Common myeloid progenitor, CD34-positive (primary cell): ENCODE measurements at places on chromosomes 1 and 21.

- DNase-seq, result no peak
These were observed 13.7 kb upstream of the TMEM51 start for GRCh38 chr1:15139654-15140350.

DNA sequence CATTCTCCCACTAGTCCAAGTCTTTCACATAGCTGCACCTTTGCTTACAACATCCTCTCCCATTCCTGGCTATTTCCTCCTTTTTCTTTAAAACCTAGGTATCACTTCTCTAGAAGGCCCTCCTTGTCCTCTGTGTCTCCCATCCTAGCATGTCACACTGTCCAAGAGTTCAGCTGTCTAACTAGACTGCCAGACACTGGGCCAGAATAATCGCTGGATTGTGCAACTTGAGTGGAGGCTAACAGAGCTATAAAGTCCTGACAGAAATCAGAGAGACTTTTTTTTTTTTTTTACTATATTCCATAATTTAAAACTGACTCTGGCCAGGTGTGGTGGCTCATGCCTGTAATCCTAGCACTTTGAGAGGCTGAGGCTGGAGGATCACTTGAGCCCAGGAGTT, 4.2 kb upstream of the ANGPTL7 start:
- DNase-seq, result no peak

DNA sequence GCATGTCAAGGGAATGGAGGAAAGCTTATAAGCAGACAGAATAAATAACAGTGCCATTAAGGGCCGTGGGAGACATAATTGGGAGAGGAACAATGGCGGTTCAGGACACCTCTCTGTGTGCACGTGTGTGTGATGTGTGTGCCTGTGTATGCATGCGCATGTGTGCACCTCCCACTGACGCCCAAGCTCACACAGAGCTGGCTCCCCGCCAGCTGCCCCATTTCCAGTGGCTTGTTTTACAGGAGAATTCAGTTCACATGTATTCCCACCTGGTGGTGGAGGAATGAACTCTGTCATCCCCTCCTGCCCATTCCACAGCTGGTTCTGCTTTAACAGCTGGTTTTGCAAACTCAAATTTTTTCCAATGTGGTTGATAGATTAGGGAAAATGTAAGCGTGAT, 262.2 kb downstream of the AJAP1 start:
- DNase-seq, result no peak

GRCh38 chr1:148362216-148362611, 120.9 kb downstream of the PPIAL4G start:
- DNase-seq, result peak; percentile 49

- no peak for DNase-seq
These were observed 29.8 kb upstream of the NCAM2 start for GRCh38 chr21:20968391-20968790.

DNA sequence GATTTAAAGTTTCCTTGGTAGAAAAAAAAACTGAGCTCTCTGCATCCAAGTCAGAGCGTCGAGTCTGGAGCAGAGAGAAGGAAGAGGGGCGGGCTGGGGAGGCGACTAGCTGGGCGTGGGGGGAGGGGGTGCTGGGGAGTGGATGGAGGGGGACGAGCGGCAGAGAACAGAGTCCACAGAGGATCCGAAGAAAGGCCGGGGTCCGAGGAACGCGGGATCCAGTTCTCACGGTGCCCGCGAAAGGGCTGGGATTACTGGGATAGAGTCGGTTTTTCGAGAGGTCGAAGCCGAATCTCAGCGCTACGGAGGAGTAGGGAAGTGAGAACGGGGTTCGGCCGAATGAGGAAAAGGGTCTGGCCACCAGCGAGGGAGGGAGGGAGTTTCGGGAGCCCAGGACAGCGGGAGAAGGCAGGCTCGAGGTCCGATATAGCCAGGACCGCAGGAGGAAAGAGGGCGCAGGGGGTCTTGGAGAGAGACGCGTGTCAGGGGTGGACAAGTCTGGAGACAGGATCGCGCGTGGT, 665 bp downstream of the DAB1 start:
- DNase-seq, result no peak

GRCh38 chr1:177969109-177969508, 749 bp downstream of the SEC16B start:
- DNase-seq, result no peak

DNA sequence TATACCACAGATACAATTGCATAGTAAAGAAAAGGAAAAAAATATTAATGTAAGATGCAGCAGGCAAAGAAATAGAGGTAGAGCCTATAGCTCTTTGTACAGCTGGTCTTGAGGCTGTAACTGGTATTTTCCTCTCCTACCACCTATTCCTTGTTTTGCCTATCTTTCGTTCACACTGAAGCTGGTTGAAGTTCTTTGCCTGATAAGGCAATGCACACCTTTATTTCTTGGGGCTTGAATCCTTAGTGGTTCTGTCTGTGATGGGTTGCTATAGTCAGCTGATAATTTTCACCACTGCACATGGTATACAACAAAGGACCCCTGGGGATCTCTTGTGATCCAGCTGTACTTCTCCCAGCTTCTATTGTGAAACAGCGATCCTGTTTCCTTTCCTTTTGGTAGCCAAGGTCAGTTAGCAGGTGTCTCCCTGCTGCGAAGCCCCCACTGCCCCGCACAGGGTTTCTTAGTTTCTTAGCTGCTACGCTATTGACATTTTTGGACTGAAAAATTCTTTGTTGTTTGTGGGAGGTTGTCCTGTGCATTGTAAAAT, 9.9 kb upstream of the TSNAX start:
- DNase-seq, result no peak

GRCh38 chr1:20850021-20850420, 62.9 kb upstream of the HP1BP3 start:
- no peak for DNase-seq

DNA sequence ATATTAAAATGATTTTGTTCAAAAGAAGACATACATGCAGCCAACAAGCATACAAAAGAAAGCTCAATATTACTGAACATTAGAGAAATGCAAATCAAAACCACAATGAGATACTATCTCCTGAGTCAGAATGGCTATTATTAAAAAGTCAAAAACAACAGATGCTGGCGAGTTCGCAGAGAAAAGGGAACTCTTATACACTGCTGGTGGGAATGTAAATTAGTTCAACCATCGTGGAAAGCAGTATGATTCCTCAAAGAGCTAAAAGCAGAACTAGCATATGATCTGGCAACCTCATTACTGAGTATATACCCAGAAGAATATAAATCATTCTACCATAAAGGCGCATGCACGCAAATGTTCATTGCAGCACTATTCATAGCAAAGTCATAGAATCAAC, 126.0 kb upstream of the HMCN1 start:
- no peak for DNase-seq

- DNase-seq, result no peak
These were observed 1.8 kb downstream of the NCDN start for GRCh38 chr1:35559317-35559944.

DNA sequence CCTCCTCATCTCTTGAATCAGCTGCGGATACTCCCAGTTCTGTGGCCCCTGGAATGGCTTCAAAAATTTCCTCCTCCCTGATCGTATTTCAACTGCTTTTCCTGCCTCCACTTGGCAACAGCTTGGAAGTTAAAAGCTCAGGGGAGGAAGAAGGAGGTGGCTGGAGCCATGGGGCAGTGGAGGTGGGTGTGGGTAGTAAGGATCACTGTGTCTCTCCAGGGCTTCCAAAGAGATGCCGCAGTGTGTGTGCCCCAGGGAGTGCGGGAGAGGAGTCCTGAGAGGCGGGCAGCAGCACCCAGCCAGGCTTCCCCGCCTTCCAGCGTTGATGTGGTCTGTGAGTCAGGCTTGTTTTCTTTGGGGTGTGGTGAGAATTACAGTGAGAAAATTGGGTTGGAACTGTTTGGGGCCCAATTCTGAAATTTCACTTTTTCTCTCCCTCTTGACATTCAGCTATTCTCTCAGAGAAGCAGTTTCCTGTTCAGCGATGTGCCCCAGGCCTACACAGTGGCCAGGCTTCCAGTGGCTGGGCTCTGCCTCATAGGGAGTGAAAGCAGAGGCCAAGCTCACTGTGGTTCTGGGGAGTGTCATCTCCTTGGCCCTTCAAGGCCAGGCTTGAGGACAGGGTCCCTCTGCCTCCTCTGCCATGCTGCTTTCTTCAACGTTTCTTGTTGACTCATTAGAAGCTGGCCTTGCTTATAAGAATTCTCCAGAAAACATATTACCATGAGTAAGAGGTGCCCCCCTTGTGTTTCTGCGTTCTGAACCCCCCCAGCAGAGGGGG, 69.0 kb downstream of the PGM1 start:
- DNase-seq, result no peak

GRCh38 chr1:157047062-157047410, 1.5 kb upstream of the ARHGEF11 start:
- peak; percentile 5 for DNase-seq

DNA sequence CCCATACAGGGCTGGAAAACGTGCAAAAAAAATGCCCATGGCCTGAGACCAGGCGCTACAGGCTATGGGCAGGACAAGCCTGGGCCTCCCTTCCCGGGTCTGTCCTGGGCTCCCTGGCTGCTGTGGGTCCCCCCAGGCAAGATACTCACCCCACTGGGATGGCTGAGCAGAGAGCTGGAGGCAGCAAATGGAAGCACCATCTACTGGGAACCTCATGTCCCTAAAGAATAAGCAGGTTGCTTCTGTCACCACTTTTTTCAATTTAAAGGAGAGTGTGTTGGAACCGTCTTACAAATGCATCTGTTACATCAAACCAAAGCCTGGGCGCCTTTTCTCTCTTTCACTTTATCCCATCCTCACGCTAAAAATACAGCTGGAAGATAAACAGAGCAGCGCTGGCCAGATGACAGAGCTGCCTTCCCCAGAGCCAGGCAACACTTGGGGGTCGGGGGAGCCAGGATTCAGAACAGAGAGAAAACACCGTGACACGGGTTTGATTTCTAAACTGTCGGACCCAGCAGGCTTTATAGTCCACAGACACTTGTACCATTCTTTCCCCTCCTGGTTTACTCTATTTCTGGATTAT, 262.1 kb upstream of the VAMP3 start:
- no peak for DNase-seq

DNA sequence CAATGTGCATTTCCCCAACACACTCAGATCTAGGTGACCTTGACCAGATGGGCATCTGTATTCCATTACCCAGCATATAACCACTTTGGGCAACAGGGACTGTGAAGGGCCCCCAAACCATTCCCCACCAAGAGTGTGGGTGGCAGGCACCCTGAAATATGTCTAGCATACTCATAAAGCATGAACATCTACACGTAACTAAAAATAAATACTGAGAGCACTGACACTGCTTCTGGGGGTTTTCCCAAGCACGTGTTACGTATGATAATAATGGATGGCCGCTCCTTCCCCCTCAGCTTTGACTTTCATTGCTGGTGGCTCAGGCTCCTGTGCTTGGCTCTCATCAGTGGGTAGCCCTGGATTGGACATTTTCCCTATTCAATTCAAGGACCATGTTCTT, 39.1 kb downstream of the IGSF3 start:
- DNase-seq, result no peak

DNA sequence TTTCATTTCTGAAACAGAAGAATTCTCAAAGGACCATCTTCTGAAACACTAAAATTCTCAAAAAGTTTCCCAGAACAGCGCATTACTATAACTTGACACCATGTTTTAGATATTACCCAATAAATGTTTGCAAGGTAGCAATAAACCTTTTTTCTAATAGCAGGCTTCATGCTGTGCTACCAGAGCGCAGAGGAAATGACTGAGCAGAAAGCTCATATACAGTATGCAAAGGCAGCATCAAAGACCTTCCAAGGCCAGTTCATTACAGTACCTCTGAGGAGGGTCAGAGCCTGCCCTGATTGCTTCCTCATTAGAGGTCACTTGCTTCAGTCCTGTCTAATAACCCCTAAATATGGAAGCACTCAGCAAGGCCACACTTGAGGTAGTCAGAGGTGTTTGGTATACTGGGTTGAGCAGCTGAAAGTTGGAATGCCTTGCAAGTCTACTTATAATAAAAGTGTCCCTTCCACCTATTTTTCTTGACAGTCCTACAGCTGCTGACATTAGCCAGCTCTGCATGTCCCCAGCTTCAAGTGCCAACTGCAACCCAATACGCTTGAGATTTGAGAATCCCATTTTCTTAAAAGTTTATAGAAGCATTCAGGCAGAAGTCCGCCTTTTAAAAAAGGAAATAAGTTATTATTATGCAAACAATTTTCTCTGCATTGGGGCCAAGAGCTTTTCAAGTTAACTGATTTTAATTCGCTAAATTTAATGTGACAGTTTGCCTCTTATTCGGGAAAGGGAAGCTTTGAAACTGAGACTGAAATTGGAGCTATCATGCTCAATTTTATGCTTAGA, 207.2 kb downstream of the ZC3H11B start:
- DNase-seq, result no peak

DNA sequence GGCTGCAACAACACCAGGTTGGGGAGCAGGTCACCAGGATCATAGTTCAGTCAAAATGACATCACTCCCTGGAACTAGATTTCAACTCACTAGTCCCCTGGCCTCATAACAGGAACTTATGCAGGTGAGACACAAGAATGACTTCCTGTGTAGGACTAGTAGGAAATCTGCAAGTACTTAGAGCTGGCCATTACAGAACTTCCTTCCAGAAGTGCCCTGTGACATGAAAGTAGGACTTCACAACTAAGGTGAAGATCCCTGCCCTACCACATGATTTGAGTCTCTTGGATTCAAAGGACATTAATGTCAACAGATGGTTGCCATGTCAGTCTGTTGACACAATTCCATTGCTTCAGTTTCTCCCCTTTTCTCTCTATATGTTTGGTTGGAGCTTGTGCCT, 223.1 kb downstream of the RPS6KC1 start:
- DNase-seq, result no peak

DNA sequence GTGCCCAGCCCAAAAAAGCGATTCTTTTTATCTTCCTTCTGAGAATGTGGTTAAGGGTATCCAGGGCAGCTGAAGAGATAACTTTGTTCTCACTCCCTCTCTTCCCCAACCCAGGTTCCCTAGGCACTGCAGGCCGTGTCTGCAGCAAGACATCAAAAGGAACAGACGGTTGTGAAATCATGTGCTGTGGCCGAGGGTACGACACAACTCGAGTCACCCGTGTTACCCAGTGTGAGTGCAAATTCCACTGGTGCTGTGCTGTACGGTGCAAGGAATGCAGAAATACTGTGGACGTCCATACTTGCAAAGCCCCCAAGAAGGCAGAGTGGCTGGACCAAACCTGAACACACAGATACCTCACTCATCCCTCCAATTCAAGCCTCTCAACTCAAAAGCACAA, 11.4 kb downstream of the WNT2B start:
- no peak for DNase-seq

DNA sequence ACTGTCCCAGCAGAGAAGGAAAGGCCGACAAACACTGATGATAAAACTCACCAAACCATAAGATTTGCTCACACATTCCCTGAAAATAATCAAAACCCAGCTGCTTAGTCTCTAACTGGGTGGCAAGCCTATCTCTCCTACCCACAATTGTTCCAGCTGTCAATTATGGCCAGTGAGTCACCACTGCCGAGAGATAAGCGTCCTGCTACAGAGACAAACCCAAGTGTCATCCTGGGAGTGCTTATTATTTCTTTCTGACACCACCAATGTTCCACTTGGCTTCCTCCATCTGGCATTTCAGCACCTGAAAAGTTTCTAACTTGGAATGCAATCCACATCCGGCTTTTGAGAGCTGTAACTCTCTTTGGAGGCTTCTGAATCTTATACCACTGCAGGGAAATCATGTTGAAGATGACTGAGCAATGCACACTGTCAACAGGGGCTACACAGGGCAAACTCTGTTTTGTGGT, 51.5 kb upstream of the VAV3 start:
- peak; percentile 88 for DNase-seq
